ENCODE measurements at places on chromosomes 2 and 18. TPM values are rescaled to one million over a fixed set of nuclear protein-coding genes. Genes with fewer than 3 reads are reported as not detected.

The REG3G gene
- not detected for total RNA-seq

GRCh38 chr2:201880579-201880978 lies 74.2 kb downstream of the CDK15 start:
- no peak for DNase-seq

DNA sequence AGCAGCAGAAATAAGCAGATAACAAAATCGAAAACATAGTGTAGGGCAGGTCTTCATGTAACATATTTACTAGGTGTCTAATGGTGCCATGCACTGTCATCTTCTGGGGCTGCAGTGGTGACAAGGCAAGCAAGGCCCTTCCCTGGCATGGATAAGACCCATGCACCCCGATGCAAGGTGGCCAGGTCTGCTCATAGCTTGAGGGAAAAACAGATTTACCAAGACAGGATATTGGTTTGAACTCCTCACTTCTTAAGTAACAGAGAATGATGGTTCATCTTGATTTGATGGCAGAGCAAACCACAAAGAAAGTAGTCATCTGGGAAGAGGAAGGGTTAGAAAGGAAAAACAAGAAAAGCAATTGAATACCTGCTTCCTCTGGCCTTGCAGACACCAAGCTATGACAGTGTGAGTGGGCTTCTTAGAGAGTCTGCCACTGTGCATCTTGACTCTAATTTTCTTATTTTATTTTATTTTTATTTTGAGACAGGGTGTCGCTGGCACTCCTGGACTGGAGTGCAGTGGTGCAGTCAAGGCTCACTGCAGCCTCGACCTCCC lies 35.8 kb upstream of the EML6 start:
- DNase-seq, result no peak

GRCh38 chr2:218852911-218853667 lies 6.5 kb upstream of the WNT6 start:
- peak; percentile 71 for DNase-seq

DNA sequence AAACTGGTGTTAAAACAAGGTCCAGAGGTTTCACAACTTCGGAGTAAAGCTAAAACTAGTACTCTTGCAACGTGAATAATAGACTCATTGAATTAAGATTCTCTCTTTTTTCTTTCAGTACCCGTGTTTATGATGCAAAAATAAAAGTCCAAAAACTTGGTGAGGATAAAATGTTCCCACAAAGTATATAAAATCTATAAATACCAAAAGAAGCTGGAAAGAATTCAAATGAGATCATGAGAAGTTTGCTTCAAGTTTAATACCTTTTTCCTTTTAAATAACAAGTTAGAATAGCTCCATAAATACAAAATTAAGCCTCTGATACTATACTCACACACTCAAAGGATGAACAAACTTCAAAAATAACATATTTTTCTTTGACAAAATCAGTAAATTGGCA lies 34.0 kb downstream of the METTL4 start:
- no peak for DNase-seq

DNA sequence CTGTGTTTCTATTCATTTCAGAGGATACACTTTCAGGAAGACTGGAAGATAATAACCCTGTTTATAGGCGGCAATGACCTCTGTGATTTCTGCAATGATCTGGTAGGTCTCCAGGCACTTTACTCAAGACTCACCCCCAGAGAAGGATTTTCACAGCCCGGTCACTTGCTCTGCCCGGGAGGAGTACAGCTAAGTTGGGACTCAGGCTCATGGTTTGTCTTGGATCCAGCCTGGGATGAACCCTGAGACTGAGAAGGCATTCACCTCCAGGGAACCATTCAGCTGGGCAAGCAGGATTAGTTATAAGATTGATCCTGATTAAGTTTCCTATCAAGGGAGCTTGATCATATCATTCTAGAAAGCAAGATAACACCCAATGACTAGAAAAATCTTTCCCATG lies 83.7 kb downstream of the PLB1 start:
- no peak for DNase-seq

The GCA gene
- total RNA-seq, result 37.4 TPM
